Panc1 (cell line): ENCODE measurements at places on chromosomes 13 and 19. TPM values are rescaled to one million over a fixed set of nuclear protein-coding genes. Genes with fewer than 3 reads are reported as not detected.
A peak's percentile ranks its signal among the peaks of the same experiment; 100 is the strongest.

DNA sequence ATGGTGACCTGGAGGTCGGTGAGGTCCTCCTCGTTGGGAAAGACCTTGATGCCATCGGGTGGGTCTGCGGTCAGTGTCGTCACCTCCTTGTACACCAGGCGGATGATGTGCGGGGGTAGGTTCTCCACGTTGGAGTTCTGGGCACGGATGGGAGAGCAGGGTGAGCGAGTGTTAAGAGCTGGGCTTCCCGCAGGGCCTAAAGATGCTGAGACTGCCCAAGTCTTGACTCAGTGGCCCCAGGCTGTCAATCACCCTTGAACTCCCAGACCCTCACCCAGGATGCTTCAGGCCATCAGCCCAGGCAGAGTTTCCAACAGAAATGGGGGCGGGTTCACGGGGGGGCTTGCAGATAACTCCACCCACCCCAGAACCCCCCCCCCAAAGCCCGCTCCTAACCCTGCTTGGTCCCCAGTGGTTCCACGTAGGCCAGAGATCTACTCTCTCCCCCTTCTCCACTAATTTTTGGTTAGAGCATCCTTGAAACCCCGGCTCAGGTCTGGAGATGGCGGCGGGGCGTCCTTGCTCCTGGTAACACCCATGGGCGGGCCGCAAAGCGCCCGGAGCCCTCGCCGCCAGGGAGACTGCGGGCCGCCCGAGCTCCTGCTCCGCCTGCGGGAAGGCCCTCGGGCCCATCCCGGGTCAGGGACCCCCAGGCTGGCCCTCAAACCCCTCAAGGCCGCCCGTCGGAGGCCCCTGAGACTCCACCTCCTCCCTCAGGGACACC is 600 bp downstream of the UBE2S start:
- peaks cover 32% of the 10 kb centered on the region for H3K4me1 ChIP-seq
- peak overlapping the region; percentile 88 for H3K4me3 ChIP-seq
- DNase-seq: no peak
- peaks cover 29% of the 10 kb centered on the region for H3K36me3 ChIP-seq
- H3K27me3 ChIP-seq: no peaks in the 10 kb centered on the region

DNA sequence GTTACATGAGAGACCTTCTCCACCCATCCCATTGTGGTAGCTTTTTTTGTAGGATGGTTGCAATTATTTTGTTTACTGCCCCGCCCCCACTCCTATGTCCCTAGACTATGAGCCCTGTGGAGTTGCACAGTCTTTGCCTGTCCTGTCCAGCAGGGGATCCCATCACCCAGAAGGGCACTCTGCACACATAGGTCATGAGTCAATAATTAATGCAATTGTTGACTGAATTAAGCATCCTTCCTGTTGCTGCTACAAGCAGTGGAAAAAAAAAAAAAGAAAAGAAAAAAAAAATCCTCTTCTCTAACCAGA is 14.2 kb downstream of the C19orf81 start:
- no peak overlapping the region for H3K4me3 ChIP-seq
- peaks cover 2% of the 10 kb centered on the region; the same call in 1 of the 2 replicates for H3K36me3 ChIP-seq
- H3K27me3 ChIP-seq: no peaks in the 10 kb centered on the region
- H3K27ac ChIP-seq: no peak overlapping the region
- DNase-seq: no peak
- H3K4me1 ChIP-seq: no peaks in the 10 kb centered on the region

DNA sequence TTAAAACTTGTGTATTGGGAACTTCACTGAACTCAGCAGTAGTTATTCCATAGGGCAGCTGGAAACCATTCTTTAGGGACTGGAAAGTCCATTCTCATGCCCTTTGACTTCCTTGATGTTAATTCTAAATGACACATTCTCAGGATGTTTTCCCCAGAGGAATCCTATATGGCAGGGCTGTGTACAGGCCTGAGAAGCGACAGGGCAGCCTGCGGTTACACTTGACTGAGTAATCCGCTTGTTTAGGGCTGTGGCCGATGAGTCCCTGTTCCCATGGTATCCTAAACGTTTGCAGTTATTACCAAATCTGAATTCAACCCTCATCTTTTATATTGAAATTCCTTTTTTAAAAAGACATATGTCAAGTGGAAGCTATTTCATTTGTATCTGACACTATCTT is 83.5 kb downstream of the COL4A2 start:
- no peak overlapping the region for H3K4me3 ChIP-seq
- no peak overlapping the region for H3K27ac ChIP-seq

DNA sequence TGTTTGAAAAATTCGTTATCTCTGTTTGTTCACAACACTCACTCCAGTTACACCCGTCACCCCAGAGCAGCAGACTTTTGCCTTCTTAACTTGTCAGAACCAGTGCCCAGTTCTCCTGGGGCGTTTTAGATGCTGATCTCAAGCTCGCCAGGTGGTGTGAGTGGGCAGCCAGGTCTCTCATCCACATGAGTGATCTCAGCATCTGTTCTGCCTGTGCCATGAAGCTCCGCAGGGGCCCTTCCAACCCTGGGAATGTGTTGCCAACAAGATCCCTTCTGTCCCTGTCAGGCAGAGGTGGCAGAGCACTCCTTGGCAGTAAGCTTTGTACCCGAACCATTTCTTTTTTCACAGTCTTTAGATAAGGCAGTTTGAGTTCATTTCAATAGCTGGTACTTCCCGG is 896.5 kb downstream of the UQCRFS1 start:
- no peak overlapping the region for H3K27ac ChIP-seq
- H3K4me1 ChIP-seq: no peaks in the 10 kb centered on the region
- no peaks in the 10 kb centered on the region for H3K36me3 ChIP-seq
- no peak for DNase-seq
- no peaks in the 10 kb centered on the region; the same call in 1 of the 2 replicates for H3K27me3 ChIP-seq
- H3K4me3 ChIP-seq: no peak overlapping the region

DNA sequence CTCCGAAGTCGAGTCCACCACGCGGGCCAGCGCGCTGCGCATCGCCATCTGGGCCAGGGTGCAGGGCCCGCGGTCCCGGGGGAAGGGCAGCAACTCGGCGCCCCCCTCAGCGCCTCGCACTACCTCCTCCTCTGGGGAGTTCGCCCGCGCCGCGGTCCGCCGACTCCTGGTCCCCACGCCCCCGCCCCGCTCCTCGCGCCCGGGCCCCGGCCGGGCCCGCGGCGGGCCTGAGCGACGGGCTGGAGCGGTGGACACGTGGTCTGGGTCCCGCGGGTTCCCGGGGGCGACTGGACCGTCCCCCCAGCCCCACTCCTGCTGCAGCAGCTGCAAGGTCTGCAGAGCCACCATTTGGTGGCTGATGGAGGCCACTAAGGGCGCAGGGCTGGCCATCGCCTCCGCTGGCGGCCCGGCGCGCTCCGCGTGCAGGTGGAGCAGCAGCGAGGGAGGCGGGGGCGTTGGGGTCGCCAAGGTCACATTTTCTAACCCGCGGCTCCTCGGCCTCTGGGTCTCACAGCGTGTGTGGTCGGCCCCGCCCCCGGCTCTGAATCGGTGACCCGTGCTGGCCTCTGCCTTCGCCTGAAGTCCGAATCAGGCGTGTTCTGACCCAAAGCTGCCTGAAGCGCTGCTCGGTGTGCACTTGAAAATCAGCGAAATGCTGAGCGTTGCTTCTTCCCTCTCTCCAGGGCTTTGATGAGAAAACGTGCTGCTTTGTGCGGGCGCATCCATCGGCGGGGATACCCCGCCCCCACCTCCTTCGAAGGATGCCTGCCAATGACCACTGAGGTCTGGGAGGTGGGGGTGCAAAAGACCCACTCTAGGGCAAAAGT is at the start of gene DLEU7:
Gene DLEU7 (minus strand): TSS at position 436 of the 827 bp plus-strand sequence. CDS start 46 bp downstream, at position 390.
- H3K27ac ChIP-seq: no peak within 1 kb of the TSS
- no peaks in the 10 kb centered on the region for H3K36me3 ChIP-seq
- no peaks in the 10 kb centered on the region for H3K27me3 ChIP-seq

DNA sequence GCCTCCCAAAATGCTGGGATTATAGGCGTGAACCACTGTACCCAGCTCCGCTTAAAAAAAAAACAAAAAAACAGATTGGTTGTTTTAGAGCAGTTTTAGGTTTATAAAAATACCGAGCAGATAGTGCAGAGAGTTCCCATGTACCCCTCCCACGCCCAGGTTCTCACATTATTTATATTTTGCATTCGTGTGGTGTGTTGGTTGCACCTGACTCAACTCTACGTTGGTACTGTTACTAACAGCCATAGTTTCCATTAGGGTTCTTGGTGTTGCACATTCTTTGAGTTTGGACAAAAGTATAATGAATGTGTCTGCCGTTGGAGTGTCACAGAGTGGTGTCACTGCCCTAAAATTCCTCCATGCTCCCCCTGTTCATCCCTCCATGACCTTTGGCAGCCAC is 29.1 kb downstream of the MYO9B start:
- DNase-seq: no peak
- H3K36me3 ChIP-seq: no peaks in the 10 kb centered on the region
- no peak overlapping the region for H3K27ac ChIP-seq
- H3K27me3 ChIP-seq: no peaks in the 10 kb centered on the region
- H3K4me1 ChIP-seq: peaks cover 17% of the 10 kb centered on the region

- no peak overlapping the region for H3K4me3 ChIP-seq
- no peaks in the 10 kb centered on the region for H3K4me1 ChIP-seq
- no peaks in the 10 kb centered on the region for H3K27me3 ChIP-seq
- DNase-seq: no peak
Measured at GRCh38 chr13:113404723-113405471, 41.0 kb upstream of the GRTP1 start.

DNA sequence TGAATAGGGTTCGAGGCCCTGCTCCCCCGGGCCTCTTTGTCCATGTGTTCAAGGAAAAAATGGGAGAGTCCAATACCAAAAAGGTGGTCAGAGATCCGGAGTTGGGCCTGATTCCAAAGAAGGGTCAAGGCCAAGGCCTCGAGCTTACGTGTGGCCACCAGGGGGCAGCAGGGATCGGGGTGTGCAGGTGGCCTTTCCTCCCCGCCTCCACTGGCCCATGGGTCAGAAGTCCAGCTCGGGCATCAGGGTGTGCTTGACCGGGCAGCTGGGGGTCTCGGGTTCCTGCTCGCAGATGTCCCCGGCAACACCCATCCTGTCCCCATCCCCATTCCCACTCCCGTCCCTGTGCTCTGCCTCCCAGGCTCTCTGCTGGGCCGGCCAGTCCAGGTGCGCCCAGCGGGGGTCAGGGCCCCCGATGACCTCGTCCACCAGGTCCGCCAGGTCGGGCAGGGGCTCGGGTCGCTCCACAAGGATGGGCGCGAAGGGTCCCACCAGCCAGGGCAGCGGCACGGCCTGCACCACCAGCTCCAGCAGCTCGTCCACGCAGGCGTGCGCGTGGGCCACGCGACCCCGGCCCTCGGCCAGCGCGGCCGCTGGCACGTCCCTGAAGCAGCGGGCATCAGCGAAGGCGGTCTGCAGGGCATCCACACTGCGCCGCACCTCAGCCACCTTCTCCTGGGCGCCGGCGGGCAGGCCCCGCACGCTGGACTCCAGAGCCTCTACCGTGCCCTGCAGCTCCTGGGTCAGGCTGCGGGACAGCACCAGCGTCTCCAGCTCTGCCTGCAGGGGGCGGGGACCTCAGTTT is 5.2 kb upstream of the PLIN4 start:
- H3K27ac ChIP-seq: no peak overlapping the region
- H3K4me3 ChIP-seq: no peak overlapping the region
- H3K27me3 ChIP-seq: no peaks in the 10 kb centered on the region
- no peaks in the 10 kb centered on the region for H3K36me3 ChIP-seq

GRCh38 chr13:38830442-38831045 is 143.7 kb downstream of the FREM2 start:
- no peaks in the 10 kb centered on the region for H3K4me1 ChIP-seq
- H3K27me3 ChIP-seq: no peaks in the 10 kb centered on the region
- H3K4me3 ChIP-seq: no peak overlapping the region
- DNase-seq: no peak
- no peaks in the 10 kb centered on the region for H3K36me3 ChIP-seq

- H3K27me3 ChIP-seq: no peaks in the 10 kb centered on the region
- H3K36me3 ChIP-seq: no peaks in the 10 kb centered on the region
- no peak overlapping the region for H3K27ac ChIP-seq
- DNase-seq: no peak
Measured at GRCh38 chr13:53141336-53141735, 112.7 kb downstream of the OLFM4 start.

- no peaks in the 10 kb centered on the region for H3K36me3 ChIP-seq
- DNase-seq: no peak
- no peaks in the 10 kb centered on the region for H3K27me3 ChIP-seq
- no peak overlapping the region for H3K27ac ChIP-seq
- H3K4me3 ChIP-seq: no peak overlapping the region
- no peaks in the 10 kb centered on the region for H3K4me1 ChIP-seq
Measured at GRCh38 chr13:113112893-113113845, 7.6 kb downstream of the F7 start.

DNA sequence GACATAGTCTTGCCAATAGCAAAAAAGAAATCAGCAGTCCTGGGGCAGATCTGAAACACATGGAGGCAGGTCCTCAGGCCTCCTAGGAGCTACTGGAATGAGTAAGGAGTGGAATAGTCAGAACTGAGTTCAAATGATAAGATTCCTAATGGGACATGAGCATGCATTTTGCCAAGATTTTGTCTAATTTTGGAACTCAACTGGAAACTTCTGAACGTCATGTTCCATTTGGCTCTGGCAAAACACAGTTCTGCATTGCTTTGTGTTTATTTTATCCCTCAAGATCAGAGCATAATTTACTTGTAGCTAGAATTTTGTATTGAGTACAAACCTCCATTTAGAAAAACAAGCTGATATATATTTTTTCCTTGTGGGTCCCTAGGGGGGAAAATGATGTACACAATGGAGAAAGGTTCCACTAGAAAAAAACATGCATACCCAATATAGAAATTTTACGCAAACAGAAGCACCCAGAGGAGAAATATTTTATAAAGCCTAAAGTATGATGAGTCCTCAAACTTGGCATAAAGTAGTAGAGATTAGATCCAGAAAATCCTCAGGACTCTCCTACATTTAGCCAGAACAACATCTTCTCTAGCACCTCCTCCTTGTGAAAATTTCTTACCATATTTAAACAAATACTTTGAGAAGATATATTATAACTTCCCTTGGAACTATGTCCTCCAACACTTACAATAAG is 149.0 kb upstream of the SERP2 start:
- no peak overlapping the region for H3K27ac ChIP-seq
- H3K36me3 ChIP-seq: no peaks in the 10 kb centered on the region
- H3K27me3 ChIP-seq: no peaks in the 10 kb centered on the region
- no peak overlapping the region for H3K4me3 ChIP-seq

Gene FSD1
- total RNA-seq: 12.1 TPM

Gene NLRP7
- not detected for total RNA-seq

Gene PLA2G4C
- total RNA-seq: 2.0 TPM

Gene MYH14
- total RNA-seq: 23.8 TPM

DNA sequence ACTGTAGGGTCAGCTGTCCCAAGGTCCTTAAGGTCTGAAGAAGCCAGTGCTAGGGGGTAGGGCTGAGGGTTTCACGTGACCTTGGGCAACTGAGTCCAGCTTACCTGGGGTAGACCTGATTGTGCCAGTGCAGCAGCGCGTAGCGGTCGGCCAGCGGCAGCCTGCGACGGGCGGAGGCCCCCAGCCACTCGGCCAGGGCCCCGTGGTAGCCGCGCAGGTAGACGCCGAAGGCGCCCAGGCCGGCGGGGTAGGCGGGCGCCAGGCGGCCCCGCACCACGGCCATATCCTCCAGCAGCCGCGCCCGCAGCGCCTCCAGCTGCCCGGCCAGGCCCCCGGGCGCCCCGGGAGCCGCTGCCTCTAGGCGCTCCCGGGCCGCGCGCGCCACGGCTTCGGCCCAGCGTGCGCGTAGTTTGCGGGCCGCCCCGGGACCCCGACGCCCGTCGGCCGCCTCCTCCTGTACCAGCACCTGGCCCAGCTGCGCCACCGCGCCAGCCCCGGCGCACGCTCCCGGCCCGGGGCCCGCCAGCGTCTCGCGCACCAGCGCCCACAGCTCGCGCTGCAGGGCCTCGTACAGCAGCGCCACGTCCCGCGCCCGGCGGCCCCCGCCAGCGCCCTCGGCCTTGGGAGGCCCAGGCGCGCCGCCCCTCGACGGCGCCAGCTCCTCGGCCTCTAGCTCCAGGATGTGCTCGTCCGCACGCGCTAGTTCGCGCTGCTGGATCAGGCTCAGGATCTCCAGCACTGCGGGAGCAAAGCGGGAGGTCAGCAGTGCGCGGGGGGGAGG is 10.9 kb downstream of the EXOC3L2 start:
- no peaks in the 10 kb centered on the region for H3K27me3 ChIP-seq
- H3K4me3 ChIP-seq: no peak overlapping the region
- H3K36me3 ChIP-seq: no peaks in the 10 kb centered on the region
- no peak for DNase-seq
- no peaks in the 10 kb centered on the region; the same call in 1 of the 2 replicates for H3K4me1 ChIP-seq
